T1000 (cell line): ENCODE measurements at places on chromosomes 5 and 9.

GRCh38 chr9:14170392-14170931, 143.5 kb downstream of the NFIB start:
- DNase-seq, result no peak

DNA sequence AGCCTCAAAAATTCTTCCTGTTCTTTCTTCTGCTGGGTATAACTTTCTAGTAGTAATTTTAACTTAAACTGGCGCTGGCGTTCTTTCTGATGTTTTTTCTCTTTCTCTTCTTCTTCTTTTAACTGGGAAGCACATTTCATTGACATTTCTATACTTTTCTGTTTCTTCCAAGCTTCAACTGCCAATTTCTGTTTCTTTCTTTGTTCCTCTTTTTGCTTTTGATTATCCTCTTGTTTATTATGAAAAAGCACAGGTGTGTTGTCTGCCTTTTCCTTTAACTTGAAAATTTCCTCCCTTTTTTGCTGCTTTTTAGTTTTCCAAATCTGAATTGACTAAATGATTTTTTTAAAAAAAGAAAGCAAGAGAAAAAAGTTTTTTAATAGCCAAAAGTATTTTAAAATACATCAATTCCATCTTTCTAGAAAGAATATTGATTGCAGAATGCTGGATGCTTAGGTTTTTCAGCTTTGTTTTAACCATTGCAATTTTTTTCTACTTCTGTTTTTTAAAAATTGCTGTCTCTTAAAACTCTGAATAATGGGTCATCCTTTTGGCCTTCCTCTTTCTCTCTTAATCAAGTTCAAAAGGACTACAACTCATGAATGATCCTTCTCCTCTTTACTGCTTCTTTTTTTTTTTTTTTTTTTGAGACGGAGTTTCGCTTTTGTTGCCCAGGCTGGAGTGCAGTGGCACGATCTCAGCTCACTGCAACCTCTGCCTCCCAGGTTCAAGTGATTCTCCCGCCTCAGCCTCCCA, 8.8 kb upstream of the PGGT1B start:
- DNase-seq, result no peak

DNA sequence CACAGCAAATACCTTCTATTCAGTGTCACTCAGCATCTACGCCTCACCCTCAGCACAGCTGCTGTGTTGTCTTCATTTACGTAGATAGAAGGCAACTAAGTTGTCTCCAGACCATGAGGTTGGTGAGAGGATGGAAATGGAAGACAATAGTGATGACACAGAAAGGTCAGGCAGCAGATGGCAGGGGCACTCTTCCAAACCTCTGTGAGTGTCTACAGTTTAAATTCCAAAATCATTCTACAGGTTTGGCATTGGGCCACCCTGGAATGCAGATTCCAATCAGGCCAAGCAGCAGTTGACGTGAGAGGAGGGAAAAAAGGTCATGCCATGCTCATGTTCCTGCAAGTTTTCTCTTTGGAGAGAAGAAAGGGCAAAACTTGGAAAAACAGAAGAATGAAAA, 68.7 kb upstream of the ADAMTSL1 start:
- no peak for DNase-seq

GRCh38 chr5:179261301-179262125, 83.7 kb downstream of the ADAMTS2 start:
- DNase-seq, result no peak

DNA sequence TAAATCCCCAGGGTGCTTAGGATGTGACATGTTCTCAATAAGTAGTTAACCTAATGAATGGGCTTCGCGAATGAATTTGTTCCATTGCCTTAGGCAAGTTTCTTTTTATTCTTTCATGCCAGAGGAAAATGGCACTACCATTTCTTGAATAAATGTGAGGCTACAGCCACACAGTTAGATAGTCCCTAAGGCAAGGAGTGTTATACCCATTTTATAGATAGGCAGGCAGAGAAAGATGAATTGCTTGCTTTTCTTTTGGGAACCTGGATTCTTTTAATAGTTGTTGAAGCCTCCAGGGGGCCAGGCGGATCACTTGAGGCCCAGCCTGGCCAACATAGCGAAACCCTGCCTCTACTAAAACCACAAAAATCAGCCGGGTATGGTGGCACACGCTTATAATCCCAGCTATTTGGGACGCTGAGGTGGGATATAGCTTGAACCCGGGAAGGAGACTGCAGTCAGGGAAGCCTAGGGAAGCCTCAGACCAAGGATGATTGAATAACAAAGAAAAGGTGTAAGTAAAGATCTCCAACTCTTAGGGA, 943 bp downstream of the NOP16 start:
- DNase-seq, result no peak

DNA sequence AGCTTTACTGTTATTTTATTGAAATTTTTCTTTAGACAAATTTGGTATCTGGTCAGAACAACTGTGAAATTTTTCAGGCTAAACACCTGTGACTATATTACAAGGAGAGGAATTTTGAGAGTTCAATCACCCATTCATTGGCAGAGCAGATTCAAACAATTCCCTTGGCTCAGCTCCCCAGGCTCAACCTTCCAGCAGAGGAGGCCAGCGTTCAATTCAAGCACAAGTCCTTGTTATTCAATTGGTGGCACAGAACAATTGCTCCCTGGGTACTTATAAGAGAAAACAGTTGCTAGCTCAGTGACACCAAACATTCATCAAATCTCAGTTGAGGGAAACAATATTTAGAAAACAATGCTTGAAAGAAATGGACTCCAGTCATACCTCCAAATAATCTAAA, 83.3 kb downstream of the SUSD1 start:
- DNase-seq, result no peak

GRCh38 chr5:168883281-168883741, 304.1 kb upstream of the PANK3 start:
- no peak for DNase-seq

GRCh38 chr9:114280636-114281472, 42.0 kb upstream of the ORM1 start:
- no peak for DNase-seq

GRCh38 chr5:140321796-140322195, 18.9 kb upstream of the PFDN1 start:
- DNase-seq, result no peak

DNA sequence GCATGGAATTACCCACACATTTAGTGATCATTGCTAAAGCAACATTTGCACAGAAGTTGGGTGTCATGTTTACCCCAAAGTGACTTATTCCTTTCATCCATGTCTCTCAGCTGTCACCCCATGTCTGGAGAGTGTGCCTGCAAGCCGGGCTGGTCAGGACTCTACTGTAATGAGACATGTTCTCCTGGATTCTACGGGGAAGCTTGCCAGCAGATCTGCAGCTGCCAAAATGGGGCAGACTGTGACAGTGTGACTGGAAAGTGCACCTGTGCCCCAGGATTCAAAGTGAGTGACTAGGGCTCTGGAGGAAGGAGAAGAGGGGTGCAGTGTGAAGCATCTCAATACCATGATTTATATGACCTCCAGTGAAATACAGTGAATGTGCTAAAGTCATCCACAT, 99.9 kb upstream of the PRRC1 start:
- no peak for DNase-seq

GRCh38 chr5:4191041-4191440, 595.4 kb downstream of the IRX1 start:
- no peak for DNase-seq

GRCh38 chr5:54653956-54654614, 136.5 kb downstream of the SNX18 start:
- DNase-seq, result no peak

- no peak for DNase-seq
Measured at GRCh38 chr5:24235946-24236345, 408.8 kb downstream of the CDH10 start.

DNA sequence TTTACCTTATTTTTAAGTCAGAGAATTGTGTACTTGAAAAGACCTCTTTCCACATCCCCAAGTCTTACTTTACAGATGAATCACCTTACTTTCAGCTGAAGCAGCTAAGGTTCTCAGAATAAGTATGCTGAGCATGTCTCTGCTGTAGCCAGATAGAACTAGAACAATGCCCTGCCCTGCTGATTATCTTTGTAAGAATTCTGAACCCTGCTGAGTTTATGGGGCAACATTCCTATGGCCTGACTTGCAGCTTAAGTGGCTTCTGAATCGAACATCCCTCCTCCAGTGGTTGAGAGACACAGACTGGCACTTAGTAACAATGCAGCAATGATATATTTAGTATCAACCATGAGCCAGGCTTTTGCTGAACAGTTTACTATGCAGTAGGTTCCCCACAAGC, 592.0 kb upstream of the WWC1 start:
- DNase-seq, result peak; percentile 78

GRCh38 chr9:71514344-71514975, 253.9 kb downstream of the CEMIP2 start:
- no peak for DNase-seq

DNA sequence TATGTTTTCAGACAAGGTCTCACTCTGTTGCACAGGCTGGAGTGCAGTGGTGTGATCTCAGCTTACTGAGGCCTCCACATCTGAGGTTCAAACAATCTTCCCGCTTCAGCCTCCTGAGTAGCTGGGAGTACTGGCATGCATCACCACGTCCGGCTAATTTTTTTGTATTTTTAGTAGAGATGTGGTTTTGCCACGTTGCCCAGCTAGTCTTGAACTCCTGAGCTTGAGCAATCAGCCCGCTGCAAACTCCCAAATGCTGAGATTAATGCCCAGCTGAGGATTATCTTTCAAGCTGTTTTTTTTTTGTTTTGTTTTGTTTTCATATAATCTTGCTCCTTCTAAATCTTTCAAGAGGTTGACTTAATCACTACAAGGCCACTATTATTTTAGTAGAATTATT, 47.3 kb upstream of the SLC28A3 start:
- DNase-seq, result no peak

GRCh38 chr9:127578952-127579853, 32.9 kb upstream of the STXBP1 start:
- peak; percentile 91 for DNase-seq

- DNase-seq, result no peak
Measured at GRCh38 chr5:73596705-73597328, 29.2 kb upstream of the ARHGEF28 start.

- DNase-seq, result no peak
Measured at GRCh38 chr9:99169086-99169485, 52.7 kb downstream of the ALG2 start.

GRCh38 chr9:135002336-135002735, 84.6 kb upstream of the FCN1 start:
- DNase-seq, result no peak

- no peak for DNase-seq
Measured at GRCh38 chr9:36831381-36832161, 202.5 kb downstream of the PAX5 start.

GRCh38 chr5:54263447-54263846, 46.9 kb downstream of the ARL15 start:
- DNase-seq, result no peak

DNA sequence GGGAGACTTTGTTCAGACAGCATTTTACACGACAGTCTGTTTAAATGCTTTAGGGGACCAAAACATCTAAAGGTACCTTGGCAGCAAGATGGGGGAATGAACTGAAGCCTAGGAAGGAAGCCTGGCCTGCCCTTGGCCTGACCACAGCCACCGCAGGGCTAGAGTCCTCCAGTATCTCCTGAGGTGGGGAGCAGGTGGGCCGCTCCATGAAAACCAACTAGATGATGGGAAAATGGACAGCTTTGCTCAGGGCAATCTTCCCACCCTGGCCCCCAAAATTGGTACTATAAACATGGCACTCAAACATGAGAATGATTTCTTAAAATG, 153.3 kb downstream of the AUH start:
- no peak for DNase-seq

DNA sequence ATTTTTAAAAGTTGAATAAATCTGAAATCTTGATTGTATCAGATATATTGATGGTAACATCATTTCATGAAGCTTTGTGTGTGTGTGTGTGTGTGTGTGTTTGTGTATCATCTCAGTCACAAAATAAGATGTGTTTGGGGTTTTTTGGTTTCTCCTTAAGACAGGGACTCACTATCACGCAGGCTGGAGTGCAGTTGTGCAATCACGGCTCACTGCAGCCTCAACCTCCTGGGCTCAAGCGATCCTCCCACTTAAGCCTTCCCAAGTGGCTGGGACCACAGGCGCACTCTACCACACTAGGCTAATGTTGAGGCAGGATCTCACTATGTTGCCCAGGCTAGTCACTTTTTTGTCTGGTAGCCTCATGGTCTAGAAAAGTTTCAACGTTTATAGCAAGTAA, 83.4 kb upstream of the DMRT1 start:
- DNase-seq, result no peak

DNA sequence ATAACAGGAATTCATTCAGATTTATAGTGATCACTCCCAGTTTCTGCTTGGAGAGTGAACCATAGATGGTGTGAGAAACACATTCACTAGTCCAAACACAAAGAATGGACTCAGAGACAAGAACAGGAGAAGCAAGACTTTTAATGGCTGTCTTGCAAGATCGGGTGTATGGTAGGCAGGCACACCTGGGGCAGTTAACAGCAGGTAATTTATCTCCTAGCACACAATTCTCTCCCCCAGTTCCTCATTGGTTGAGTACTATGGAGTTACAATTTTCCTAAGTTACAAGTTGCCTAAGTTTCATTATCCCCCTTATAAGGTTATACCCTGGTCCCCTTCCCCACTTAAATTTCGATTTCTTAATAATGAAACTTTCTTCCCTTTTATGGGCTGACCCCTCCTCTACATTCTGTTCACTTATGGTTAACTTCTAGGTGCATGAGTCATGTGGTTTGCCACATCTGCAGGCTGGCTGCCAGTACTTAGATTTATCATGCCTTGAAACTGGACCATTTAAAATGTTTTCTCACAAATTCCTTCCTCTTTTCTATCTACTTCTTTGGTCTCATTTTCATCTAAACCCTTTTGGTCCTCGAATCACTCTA, 623.3 kb downstream of the HINT1 start:
- no peak for DNase-seq

DNA sequence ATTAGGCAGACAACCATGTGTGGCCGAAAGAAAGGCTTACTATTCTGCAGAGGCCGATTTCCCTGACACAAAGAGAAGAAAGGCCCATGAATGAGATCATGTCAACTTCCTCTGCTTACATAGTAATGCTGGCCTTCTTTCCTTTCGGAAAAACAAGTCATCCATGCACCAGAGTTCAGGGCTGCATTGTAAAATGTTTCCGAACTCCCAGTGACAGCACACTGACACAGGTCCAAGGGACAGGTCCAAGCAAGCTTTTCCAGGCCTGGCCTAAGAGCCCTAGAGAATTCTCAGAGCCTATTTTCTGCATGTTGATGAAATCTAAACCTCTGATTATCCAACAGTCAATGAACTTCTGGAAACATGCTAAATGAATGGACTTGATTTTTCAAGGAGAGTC, 140.9 kb downstream of the ZNF608 start:
- no peak for DNase-seq

DNA sequence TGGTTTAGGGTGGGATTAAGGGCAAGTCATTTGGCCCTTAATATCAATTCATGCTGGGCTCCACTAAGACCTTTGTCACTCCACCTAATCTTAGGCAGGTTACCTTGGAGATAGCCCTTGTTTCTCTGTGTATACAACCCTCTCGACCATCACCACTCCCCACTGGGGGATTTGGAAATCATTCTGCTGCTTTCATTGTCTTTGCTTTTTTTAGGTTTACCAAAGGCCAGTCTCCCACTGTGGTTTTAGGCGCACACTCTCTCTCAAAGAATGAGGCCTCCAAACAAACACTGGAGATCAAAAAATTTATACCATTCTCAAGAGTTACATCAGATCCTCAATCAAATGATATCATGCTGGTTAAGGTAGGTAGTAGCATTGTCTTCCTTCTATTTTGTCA, 6.2 kb downstream of the GZMK start:
- DNase-seq, result no peak

GRCh38 chr5:14153071-14153864, 10.1 kb downstream of the TRIO start:
- DNase-seq, result no peak
